HT-29 (cell line): ENCODE measurements at places on chromosomes 4 and X.

GRCh38 chrX:15567886-15568616, 32.7 kb downstream of the ACE2 start:
- DNase-seq, result no peak

DNA sequence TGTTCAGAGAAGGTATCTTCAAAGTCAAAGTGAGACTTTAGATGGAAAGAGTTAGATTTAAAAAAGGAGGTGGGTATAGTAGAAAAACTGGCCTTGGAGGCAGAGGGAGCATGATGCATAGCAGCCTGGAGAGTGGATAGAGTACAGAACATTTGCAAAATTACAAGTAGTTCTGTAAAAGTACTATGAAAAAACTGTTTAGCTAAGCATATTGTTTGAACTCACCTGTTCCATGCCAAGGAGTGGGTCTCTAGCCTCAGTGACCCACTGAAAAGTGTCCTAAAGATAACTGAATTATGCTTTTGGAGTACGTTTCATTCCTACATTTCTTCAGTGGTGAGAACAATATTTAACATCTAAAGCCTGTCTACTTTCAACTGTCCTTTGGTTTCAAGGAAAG, 218.9 kb downstream of the NAP1L3 start:
- no peak for DNase-seq

DNA sequence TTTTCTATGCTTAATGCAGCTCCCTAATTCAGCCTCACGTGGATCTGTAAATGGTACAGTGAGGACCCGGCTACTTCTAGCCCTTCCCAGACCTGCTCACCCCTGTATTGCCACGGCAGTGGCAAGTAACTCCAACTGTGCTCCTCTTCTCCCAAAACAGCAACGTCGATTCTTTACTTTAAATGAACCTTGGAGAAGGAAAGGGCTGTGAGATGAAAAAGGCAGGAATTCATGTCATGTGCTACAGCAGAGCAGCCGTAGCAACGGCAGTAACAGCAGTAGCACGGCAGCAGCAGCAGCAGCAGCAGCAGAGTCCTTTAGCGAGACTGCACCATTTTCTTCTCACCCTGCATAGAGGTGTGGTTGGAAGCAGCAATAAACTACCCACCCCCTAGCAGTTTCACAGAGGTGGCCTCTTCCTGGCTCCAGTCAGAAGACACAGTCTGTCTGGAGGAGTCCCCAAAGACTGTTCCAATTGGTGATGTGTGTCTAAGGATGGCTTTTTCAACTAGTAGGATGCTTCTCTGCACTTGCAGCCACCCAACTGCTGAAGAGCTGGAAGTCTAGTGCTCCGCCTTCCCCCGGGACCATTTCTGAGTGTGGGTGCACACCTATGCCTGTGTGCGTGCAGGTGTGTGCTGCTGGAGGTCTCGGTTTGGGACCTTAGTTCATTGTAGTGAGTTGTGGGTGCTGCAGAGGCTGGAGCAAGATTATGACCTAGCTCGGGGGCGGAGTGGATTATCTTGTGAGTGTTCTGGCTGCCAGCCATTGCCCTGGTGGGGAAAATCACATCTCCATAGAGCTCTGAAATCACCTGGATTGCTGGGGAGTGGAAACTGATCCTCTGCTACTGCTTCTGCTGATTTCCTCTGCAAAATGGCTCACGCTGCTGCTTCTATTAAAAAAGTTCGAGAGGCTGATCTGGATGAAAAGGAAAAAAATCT, 67.2 kb downstream of the ANK2 start:
- no peak for DNase-seq

- DNase-seq, result no peak
These were observed 1047.3 kb downstream of the PCDH18 start for GRCh38 chr4:136484996-136485395.

DNA sequence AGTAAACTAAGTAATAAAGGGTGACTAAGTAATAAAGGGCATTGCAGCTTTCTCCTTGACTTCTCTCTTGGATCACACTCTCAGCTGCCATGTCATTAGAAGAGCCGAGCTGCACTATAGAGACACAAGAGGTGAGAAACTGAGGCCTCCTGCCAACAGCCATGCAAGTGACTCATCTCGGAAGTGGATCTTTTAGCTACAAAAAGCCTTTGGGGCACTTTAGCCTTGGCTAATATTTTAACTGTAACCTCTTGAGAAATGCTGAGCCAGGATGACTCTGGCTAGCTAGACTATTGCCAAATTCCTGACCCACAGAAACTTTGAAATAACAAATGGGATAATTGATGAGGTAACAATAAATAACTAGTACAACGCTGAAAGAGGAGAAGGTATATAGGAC, 1.5 kb upstream of the NEIL3 start:
- DNase-seq, result no peak

DNA sequence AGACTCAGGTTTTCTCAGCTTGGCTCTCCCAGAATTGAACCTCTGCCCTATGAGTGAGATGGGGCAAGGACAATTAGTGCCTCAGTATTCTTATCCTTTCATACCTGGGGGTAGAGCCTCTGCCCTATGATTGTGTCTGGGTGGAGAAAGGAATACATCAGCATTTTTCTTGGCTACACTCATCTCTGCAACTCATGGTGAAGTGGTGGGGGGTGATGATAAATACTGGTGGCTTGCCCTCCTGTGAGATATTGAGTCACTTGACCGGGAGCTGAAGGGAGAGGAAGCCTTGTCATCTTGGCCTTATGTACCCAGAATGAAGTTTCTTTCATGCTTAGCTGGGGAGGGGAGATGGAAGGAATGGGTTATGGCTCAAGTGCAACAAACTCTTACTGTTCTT, 71.3 kb upstream of the ENOX2 start:
- no peak for DNase-seq

DNA sequence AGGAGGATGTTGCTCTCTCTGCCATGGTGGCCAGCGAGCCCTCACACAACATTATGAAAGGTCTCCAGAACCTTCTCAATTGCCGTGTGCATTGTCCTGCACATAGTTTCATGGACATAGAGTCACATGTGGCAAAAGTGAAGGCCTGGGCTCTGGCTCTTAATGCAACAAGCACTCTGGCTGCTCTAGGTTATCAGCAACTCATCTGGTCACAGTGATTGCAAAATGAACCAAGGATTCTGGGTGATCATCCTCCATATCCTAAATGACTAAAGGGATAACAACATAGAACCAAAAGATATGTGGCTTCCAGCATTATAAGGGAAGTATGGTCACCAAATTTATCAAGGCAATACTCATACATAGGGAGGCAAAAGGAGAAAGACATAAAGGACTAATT, 175.2 kb downstream of the MGST2 start:
- DNase-seq, result no peak

GRCh38 chrX:51802917-51803688, 59.9 kb downstream of the GSPT2 start:
- DNase-seq, result peak; percentile 72

- DNase-seq, result peak; percentile 57
These were observed 165.3 kb upstream of the PPP1R2C start for GRCh38 chrX:42943051-42943974.

DNA sequence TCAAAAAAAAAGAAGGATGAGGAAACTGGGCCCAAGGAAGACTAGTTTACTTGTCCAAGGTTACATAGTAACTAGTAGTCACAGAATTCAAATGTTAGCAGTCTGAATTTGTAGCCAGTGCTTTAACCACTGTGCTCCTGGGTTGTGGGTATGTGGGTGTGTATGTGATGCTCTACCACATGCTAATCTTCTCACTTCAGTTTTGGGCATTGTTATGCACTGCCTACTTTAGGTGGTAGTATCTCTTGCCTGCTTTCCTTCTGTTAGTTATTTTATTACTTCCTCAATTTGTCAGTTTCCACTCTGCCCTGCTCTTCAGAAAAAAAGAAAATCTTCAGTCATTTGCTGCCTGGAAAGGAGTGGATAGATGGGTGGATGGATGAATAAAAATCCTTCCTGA, 219.2 kb downstream of the RPA4 start:
- DNase-seq, result no peak

- DNase-seq, result no peak
These were observed 10.5 kb downstream of the SORBS2 start for GRCh38 chr4:185801471-185801870.

- DNase-seq, result no peak
These were observed 33.3 kb upstream of the VCX2 start for GRCh38 chrX:8204169-8204935.

DNA sequence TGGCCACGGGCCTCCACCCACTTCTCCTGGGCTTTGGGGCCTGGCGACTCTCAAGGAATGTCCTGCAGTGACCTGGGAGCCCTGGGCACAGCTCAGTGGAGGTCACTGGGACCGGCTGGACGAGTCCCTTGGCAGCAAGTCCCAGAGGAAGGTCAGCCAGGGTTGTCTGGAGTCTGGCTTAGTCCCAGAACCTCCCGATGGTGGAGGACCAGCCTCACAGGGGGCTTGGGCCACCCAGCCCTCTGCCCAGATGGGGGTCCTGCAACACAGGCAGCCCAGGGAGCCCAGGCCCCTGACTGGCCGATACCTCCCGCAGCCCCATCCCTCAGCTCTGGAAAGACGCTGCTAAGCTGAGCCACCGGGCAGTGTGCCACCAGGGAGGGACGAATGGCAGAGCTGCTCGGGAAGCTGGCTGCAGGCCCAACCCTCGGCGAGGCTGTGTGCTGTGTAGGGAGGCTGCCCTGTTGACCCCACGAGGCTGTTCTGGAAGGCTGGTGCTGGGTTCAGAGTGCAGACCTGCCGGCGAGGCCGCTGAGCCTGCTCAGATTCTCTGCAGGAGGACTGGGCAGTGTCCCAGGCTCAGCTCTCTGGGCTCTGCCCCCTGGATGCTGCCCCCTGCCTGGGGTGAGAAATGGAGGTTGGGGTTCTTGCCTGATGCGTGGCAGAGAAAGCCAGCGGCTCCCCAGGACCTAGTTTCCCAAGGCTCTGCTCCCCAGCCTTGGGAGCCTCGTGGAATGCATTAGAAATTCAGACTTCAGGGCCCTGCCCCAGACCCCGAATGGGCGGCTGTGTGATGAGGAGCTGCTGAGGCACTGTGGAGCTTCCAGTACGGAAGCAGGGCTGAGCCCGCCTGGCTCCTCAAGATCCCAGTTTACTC, 61.7 kb downstream of the ADRA2C start:
- peak; percentile 81 for DNase-seq

- no peak for DNase-seq
These were observed 32.7 kb downstream of the IRF2 start for GRCh38 chr4:184441461-184442313.

- DNase-seq, result no peak
These were observed 38.9 kb upstream of the EFNB1 start for GRCh38 chrX:68789966-68790365.

DNA sequence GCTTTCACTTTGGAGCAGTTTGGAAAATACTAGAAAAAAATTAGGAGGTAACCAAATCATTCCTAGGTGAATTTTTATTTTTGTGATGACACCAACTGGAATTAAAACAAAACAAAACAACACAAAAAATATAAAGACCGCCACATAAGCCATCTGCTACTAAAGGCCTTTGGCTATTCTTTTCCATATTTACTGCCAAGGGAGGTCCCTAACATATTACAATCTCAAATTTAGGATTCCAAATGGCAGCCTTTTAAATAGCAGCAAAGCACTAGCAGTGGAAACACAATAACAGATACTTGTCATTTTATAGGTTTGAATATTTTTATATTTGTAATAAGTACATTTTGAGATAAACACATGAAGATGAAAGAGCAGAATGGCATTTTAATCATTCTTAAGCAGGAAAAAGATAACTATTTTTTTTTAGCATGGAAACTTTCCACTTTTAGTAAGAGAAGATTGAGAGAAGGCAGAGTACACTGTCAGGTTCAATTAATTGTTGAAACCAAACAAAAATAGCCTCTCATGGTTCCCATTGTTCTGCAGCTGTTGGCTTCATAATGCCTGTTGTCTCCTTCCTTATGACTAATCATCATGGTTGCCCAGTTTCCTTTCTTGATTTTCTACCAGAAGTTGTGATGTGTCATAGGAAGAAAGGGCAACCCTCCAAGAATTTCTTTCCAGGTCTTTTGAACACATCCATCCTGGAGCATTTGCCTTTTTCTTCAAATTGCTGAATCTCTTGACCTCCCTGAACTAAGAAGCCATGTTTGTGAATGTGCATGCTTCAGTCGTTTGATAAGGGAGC, 219.0 kb upstream of the EMCN start:
- peak; percentile 19 for DNase-seq

GRCh38 chr4:98601708-98602107, 56.7 kb downstream of the TSPAN5 start:
- DNase-seq, result peak; percentile 20

GRCh38 chrX:34341258-34341657, 209.1 kb upstream of the FAM47A start:
- DNase-seq, result peak; percentile 9

DNA sequence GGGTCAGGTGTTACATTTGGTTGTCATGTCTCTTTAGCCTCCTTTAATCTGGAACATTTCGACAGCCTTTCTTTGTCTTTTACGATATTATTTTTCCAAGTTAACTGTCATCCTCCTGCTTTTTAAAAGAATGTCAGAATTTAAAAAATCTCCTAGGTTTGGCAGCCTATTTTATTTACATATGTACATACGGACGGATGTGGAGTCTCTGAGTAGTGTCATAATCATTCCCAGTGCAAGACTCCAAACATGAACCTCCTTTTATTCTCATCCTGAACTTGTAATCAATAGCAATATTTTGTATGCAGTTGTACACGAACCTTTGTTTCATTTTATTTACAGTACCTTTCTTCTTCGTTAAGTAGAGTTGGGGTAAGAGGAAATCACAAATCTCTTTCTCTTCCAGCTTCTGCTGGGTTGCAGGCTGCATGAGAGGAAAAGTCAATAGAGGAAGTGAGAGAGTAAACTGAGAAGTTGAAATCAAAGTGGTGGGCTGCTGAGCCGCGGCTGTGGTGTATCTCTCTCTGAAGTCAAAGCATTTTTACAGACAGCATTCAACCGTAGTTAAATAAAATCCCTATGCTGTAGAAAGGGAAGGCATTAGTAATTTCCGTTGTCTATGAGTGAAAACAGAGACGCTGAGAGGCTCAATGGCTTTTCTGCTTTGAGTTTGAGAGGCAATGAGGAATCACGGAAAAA, 53.9 kb upstream of the RPS6KA3 start:
- DNase-seq, result no peak

DNA sequence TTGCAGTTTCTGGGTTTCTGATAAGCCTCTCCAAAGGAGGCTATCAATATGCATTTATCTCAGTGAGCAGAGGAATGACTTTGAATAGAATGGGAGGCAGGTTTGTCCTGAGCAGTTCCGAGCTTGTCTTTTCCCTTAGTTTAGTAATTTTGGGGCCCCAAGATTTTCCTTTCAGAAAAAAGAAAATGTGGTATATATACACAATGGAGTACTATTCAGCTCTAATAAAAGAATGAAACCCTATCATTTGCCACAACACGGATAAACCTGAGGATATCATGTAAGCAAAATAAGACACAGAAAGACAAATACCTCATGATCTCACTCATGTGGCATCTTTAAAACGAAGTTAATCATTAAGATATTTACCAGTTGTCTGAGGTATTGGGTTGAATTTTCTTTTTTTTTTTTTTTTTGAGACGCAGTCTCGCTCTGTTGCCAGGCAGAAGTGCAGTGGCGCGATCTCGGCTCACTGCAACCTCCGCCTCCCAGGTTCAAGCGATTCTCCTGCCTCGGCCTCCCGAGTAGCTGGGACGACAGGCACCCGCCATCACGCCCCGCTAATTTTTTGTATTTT, 540 bp downstream of the ZNF721 start:
- DNase-seq, result peak; percentile 28

- no peak for DNase-seq
These were observed 64.5 kb downstream of the FAM9B start for GRCh38 chrX:8969378-8969777.

- DNase-seq, result no peak
These were observed 35.1 kb downstream of the TSPAN5 start for GRCh38 chr4:98623126-98623802.
